Left renal pelvis (tissue), 4 donors: ENCODE measurements at places on chromosomes 5 and 9. TPM values are rescaled to one million over a fixed set of nuclear protein-coding genes. Genes with fewer than 3 reads are reported as not detected.

Gene FAXDC2
- 36.1 TPM for polyA plus RNA-seq

Gene INSL6
- polyA plus RNA-seq: 0.29 TPM

Gene ZFP2
- 7.8 TPM for polyA plus RNA-seq

Gene GCNT4
- 0.40 TPM for polyA plus RNA-seq

GRCh38 chr5:179930788-179931473 is 23.2 kb upstream of the TBC1D9B start:
- DNase-seq: no peak

DNA sequence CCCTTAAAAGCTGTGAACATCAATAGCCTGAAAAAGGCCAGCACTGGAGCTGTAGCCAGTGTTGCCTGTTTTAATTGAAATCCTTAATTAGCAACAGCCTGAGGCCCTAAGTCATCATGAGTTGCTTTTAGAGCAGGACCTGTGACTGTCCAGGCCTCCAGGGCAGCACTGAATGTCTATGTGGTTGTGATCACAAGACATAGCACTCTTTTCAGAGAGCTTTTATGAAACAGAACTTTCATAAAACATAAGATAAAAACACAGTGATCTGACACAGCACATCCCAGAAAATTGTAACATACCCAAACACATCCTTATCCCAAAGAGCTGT is 85.5 kb upstream of the MYO10 start:
- DNase-seq: no peak

DNA sequence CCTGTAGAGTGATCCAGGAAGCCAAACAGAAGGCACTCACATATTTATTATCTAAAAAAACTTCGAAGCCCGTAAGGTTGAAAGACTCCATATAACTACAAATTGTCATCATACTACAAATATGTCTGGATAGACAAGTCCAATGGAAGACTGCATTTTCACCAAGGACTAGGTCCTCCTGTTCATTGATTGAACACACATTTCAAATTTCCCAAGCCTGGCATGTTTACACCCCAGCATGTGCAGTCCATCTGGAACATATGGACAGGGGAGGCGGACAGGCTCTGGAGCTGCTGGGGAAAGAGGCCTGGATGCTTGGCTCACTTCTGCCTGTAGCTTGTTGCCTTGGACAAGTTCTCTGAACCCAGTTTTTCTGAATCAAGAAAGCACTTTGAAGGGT is 378.7 kb downstream of the ENC1 start:
- DNase-seq: no peak

DNA sequence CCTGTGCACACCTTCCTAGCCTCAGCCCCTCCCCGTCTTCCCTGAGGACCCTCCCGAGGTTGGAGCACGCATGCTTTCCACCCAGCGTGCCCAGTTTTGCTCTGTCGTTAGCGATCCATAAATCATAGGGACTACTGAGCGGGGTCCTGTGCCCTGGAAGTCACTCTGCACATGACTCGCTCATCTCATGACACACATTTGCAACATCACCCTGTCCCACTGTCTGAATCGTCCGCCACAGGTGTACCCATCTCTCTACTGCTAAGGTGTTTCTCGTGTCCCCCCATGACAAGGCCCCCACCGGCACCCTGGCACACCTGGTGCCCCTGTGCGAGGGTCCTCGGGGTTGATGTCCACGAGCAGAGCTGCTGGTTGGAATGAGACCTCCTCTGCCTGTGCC is 69.0 kb upstream of the BARHL1 start:
- no peak for DNase-seq

Gene ANKRD34B
- 0.20 TPM for polyA plus RNA-seq

Gene SAPCD2
- polyA plus RNA-seq: 6.8 TPM

- no peak for DNase-seq
Observed at GRCh38 chr9:137945581-137945980, 68.0 kb downstream of the CACNA1B start.

Gene GFI1B
- polyA plus RNA-seq: 1.3 TPM

Gene HMCN2
- 1.4 TPM for polyA plus RNA-seq

DNA sequence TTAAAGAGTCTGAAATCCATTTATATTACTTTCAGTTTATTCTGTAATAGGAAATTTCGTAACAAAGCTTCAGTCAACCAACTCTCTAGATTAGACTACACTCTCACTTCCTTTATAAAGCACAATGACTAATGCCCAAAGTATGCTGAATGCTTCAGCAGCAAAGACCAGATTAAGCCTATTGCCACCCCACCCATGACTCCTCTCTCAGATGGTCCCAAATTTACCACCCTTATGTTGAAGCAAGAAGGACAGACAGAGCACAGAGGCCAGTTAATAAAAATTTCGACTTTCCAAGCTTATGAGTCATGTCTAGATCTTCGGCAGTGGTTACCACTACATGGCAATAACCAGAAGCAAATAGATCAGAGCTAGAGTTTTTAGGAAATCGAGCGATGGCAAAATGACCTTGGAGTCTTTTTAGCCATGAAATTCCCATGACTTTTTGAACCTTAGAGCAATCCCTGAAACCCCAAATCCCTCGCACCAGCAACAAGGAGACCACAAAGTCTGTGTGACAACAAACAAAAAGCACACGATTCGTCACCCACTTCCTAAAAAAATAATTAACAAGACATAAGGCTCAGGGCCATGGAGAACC is 287.8 kb upstream of the RASA1 start:
- DNase-seq: no peak

Gene AJM1
- 0.71 TPM for polyA plus RNA-seq

DNA sequence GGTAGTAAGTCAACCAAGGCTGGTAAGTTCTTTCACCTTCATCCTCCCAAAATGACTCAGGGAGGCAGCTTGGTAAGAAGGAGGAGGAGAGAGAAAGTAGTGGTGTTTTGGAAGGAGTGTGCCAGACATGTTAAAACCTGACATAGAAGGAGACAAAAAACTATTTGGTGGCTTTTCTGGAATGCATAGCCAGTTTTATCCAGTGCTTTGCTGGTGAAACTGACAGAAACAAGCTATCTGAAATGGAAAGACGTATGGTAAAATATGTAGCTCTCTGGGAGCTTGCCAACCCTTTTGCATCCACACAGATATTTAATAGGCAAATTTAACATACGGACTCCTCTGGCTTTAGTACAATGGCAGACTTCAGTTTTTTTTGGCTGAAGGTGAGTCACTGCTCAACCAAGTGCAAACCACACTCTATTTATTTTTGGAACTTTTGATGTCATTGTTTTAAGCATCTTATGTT is 45.4 kb downstream of the RAB14 start:
- DNase-seq: no peak

- DNase-seq: no peak
Observed at GRCh38 chr5:110441035-110441434, 285.4 kb downstream of the TMEM232 start.

DNA sequence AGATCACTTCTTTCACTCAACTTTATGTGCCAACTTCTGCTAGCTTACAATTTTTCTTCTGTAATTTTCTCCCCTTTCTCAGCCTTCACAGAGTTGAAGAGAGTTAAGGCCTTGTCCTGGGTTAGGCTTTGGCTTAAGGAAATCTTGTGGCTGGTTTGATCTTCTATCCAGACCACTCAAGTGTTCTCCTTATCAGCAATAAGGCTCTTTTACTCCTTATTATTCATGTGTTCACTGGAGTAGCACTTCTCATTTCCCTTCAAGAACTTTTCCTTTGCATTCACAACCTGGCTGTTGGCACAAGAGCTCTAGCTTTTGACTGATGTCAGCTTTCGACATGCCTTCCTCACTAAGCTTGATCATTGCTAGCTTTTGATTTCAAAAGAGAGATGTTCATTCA is 86.9 kb upstream of the ALDH1B1 start:
- DNase-seq: no peak

DNA sequence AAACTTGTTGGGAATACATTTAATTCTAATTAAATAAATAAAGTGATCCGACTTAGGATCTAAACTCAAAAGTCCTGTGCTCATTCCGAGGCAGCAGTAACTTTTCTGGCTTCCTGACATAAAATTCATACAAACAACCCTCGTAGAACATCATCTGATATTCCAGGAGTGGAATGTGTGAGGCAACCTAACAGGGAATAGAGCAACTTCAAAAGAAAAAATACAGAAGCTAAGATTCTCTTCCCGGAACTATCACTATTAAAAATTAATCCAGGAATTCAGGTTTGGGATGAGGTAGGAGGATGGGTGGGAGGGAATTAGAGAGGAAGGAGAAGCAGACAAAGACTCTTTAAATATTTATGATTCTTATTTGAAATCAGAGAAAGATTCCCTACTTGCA is 32.9 kb upstream of the TRIO start:
- DNase-seq: no peak

DNA sequence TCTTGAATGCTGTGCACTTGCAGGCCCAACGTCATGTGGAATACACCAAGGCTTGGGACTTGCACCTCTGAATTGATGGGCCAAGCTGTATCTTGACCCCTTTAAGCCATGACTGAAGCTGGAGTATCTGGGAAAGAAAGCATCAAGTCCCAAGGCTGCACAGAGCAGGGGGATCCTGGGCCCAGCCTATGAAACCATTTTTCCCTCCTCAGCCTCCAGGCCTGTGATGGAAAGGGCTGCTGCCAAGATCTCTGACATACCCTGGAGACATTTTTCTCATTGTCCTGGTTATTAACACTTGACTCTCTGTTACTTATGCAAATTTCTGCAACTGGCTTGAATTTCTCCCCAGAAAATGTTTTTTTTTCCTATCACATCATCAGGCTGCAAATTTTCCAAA is 174.0 kb upstream of the SNX2 start:
- DNase-seq: no peak
